Gastroesophageal sphincter (tissue), 4 donors: ENCODE measurements at places on chromosomes 1 and 21. TPM values are rescaled to one million over a fixed set of nuclear protein-coding genes. Genes with fewer than 3 reads are reported as not detected.

DNA sequence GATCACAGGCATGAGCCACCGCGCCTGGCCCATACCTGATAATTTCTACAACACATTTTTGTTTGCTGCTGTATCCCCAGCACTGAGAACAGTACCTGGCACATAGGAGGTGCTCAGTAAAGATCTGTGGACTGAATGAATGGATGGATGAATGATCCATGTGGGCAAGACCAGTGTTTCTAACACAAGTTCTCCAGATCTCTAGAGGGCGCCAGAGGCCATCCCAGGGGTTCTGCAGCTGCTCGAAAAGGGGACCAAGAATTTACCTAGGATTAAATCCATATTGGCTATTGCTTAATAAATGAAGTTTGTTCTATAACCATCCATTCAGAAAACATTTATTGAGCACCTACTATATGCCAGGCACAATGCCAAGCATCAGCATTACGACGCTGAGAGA is 167.7 kb downstream of the ACTL8 start:
- ATAC-seq, result no peak

Gene PRRX1
- 23.8 TPM for total RNA-seq

DNA sequence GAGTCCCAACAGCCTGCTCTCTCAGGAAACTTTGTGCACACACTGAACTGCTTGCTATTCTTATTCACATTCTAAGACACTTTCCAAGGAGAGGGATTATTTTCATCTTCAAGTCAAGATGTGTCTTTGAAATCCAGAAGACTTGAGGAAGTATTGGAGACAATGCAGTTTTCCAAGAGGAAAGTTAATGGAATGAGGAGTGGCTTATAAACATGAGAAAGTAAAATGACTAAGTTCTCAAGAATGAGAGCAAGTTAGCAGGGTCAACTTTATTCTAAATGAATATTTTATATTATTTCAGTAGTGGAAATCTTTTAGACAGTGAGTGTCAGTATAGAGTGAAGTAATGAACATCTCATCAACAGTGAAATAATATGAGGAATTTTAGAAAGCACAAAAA is 1239.3 kb downstream of the MRPL39 start:
- ATAC-seq, result no peak

GRCh38 chr1:56477164-56478111 is 101.9 kb downstream of the PLPP3 start:
- ATAC-seq, result peak; percentile 89

Gene TAL1
- total RNA-seq, result 3.6 TPM

DNA sequence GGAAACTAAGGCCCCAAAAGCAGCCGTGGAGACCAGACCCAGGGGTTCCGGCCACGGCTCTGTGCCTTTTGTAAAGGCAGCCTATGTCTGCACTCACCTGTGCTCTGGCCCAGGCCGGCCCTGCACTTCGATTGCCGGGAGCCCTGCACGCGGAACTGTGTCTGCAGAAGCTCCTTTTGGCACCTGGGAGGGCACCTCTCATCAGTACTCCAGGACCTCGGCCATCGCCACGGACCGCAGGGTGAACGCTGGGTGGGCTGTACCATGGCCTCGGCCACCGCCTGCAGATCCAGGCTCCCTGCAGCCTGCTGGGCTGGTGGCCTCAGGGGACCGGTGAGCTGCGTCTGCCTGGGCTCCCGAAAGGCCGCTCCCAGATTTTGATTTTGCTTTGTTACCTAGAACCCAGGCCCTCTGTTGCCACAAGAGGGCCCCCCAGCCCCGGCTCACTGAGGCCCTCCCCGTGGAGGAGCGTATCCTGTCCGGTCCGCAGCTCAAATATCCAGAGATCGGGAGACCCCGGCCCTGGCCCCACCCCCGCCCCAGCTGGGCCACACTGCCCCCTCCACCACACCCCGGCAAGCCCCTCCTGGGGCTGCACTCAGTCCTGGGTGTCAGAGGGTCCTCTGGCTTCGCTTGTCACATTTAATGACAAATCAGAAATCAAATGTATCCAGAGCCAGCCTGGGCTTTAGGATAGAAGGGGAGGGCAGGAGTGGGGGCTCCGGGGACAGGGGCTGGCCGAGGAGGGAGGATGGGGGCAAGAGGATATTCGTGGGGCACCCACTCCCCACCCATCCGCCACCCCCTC is 60.2 kb upstream of the PDE9A start:
- ATAC-seq, result peak; percentile 78

DNA sequence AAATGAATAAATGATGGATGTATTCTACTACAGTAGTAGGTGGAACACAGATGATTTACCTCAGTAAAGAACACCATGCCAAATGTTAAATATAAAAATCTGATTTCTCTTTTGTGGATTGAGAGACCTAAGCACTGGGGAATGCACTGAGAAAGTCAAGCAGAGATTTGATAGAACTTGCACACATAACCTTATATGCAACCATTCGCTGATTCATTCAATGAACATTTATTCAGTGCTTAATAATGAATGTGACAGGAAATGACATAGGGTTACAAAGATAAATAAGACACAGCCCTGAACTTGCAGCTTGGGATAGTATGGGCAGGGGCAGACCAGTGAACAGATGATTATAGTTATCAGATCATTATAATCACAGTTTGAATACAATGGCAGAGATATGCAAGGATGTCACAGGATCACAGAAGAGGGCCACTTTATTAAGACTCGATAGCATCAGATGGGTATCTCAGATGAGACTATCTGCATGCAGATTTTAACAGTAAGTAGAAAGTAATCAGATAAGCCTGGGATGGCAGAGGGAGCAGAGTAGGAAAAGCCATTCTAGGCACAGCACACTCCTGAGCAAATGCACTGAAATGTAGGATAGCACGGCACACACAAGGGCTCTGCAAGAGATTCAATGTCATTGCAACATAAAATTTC is 169.4 kb downstream of the ASTN1 start:
- no peak for ATAC-seq

DNA sequence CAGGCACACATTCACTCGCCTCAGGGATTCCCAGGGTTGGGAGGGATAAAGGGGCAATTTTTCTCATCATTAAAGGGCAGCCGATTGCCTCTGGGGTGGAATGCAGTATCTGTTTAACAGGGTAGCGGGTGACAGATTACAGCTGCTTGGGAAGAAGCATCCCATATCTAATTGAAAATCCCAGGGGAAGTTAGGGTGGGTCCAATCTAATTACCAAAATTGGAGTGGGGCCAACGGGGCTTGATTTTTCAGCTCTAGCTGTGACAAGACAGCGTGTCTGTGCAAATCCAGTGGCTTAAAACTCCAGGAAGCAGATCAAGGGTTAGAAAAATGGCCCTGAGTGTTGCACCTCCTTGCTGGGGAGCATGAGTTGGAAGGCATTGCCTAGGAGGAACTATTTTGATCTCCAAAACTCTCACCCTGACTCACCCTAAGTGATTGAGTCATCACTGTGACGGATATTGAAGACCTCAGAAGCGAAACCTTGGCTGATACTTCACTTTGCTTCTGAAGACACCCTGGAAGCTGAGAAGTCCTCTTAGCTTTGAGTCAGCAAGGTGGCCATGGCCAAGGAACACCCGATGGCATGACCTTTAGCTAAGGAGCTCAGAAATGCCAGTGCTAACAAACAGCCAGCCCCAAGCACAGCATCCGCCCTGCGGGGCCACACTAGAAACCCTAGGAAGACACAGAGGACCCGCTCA is 46.0 kb downstream of the GRHL3 start:
- ATAC-seq, result peak; percentile 80

DNA sequence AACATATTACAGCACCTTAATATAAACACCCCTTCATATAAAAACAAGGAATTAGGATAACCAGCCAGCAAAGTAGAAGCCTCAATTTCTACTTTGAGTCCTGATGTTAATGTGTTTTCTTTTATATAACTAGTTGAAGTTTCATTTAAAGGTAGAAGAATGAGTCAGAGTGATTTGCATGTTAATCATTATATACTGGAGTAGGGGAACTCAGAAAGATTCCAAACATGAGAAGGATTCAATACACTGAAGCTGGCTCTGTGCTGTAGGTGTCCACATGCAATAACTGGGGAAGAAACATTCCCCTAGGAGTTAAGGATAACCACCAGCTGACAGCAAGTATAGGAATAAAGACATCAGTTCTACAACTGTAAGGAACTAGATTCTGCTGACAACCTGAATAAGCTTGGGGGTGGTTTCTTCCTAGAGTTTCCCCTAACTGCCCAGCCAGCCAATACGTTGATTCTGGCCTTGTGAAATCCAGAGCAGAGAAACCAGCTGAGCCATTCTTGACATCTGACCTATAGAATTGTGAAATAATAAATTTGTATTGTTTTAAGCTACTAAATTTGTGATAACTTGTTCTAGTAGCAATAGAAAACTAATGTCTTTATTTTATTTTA is 33.4 kb upstream of the RNPC3 start:
- ATAC-seq, result no peak

GRCh38 chr1:90387805-90388204 is 329.3 kb downstream of the BARHL2 start:
- no peak for ATAC-seq

Gene EFNA3
- total RNA-seq, result not detected

GRCh38 chr1:70963374-70963773 is 84.2 kb downstream of the PTGER3 start:
- no peak for ATAC-seq

Gene GSTM1
- not detected for total RNA-seq

GRCh38 chr1:225757927-225758656 is 19.5 kb upstream of the SRP9 start:
- ATAC-seq, result no peak

DNA sequence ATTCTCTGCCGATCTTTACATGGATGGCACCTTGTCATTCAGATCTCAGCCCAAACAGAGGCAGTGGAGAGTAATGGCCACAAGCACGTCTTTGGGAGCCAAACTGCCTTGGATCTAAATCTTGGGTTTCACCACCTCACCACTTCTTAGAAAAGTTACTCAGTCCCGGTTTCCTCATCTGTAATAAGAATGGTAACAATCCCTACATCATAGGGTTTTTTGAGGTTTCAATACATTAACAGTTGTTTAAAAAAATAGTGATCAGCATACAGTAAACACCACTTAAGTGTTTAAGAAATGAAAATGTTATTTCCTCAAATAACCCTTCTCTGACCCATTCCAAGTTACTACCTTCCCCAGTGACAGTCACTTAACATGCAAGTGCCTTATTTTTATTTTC is 38.5 kb upstream of the KCNA3 start:
- ATAC-seq, result no peak
